ENCODE measurements at places on chromosomes 3 and 15. TPM values are rescaled to one million over a fixed set of nuclear protein-coding genes. Genes with fewer than 3 reads are reported as not detected.

Gene GOLGA8O
- polyA plus RNA-seq: 0.29 TPM

- H3K4me1 ChIP-seq: no peaks in the 10 kb centered on the region
- no peaks in the 10 kb centered on the region for H3K36me3 ChIP-seq
- no peaks in the 10 kb centered on the region for H3K27me3 ChIP-seq
- no peak for DNase-seq
Observed at GRCh38 chr15:38885001-38885400, 320.4 kb upstream of the RASGRP1 start.

GRCh38 chr3:149122721-149123578, 6.5 kb upstream of the HPS3 start:
- no peak for DNase-seq
- H3K4me3 ChIP-seq: no peak overlapping the region
- H3K36me3 ChIP-seq: no peaks in the 10 kb centered on the region
- no peaks in the 10 kb centered on the region for H3K4me1 ChIP-seq
- H3K27ac ChIP-seq: no peak overlapping the region

Gene TPRG1
- polyA plus RNA-seq: 10.5 TPM

GRCh38 chr3:126136428-126137220, 43.8 kb downstream of the ALDH1L1 start:
- no peaks in the 10 kb centered on the region for H3K4me1 ChIP-seq
- peaks cover 34% of the 10 kb centered on the region for H3K36me3 ChIP-seq
- DNase-seq: peak; percentile 27
- no peak overlapping the region for H3K27ac ChIP-seq
- H3K27me3 ChIP-seq: no peaks in the 10 kb centered on the region

Gene ANAPC13
- polyA plus RNA-seq: 46.2 TPM

Gene LOXL1
- not detected for polyA plus RNA-seq

DNA sequence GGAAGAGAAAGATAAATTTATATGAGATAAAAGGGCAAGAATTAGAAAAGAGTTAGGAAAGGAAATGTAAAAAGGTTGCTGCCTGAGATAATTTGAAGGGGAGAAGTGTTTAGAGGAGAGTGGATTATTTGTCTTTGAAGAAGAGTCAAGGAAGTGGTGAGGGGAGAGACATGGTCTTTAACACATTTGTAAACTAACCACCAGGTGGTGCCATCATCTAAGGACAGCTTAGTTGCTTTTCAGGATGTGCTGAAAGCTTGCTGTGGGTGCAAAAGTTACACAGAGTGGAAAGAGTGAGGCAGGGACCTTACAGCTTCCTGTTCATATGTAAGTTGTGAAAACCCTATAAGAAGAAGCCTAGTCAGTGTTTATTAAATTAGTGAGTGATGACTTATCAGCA, 114.1 kb upstream of the DNAJC19 start:
- no peak overlapping the region for H3K4me3 ChIP-seq
- no peak for DNase-seq
- no peaks in the 10 kb centered on the region for H3K27me3 ChIP-seq
- H3K4me1 ChIP-seq: no peaks in the 10 kb centered on the region
